NCI-H460 (cell line): ENCODE measurements at places on chromosomes 12 and 14. TPM values are rescaled to one million over a fixed set of nuclear protein-coding genes. Genes with fewer than 3 reads are reported as not detected.

GRCh38 chr12:93740751-93741150 is 63.6 kb downstream of the CRADD start:
- DNase-seq: no peak

- DNase-seq: no peak
Observed at GRCh38 chr12:128408669-128409068, 141.7 kb downstream of the TMEM132C start.

- DNase-seq: no peak
Observed at GRCh38 chr14:34354556-34354955, 107.5 kb downstream of the SPTSSA start.

DNA sequence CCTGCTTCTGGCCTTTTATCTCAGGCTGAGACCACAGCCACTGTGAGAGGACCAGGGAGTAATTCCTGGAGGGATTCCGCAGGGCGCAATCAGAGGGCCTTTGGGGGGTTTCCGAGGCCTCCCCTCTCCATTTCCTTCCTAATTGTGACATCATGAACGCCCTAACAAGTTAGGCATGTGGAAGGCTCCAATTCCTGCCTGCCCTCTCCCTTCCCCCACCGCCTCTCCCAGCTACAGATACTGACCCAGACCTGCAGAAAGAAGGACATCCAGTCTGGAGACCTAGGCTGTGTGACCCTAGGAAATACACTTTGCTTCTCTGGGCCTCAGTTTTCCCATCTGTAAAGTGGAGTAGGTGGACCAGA is 637.9 kb downstream of the MED13L start:
- DNase-seq: no peak

The POTEG gene
- total RNA-seq: not detected in 2 replicates

DNA sequence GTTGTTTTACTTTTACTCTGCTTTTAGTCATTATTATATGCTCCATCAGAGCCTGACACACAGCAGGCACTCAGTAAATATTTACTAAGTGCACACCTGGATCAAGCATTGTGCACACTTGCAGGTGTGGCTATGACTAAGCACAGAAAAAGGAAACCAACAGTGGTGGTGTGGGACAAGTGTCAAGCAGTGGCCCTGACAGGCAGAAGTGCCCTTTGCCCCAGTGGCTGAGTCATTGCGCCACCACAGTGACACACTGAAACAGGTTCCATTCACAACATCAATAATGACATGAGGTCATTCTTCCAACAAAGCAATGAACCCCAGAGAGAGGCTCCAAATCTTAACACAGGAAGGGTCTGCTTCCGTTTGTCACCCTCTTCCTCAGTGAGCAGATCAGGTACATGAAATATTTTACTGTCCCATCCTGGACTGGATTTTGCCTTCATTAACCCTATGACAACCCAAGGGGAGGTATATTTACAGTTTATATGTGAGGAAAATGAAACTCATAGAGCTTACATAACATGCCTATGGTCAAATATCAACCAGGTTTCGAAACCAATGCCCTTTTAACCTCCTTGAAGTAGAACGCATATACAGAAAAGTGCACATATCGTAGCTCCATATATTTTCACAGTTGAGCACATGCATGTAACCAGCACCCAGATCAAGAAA is 82.6 kb upstream of the GTF2A1 start:
- DNase-seq: no peak
